Non-pigmented ciliary epithelial cell (primary cell): ENCODE measurements at places on chromosomes 1 and 21.

GRCh38 chr1:167104256-167104633 lies 10.4 kb downstream of the STYXL2 start:
- DNase-seq, result no peak

- no peak for DNase-seq
Measured at GRCh38 chr1:156692441-156692924, 12.9 kb downstream of the CRABP2 start.

DNA sequence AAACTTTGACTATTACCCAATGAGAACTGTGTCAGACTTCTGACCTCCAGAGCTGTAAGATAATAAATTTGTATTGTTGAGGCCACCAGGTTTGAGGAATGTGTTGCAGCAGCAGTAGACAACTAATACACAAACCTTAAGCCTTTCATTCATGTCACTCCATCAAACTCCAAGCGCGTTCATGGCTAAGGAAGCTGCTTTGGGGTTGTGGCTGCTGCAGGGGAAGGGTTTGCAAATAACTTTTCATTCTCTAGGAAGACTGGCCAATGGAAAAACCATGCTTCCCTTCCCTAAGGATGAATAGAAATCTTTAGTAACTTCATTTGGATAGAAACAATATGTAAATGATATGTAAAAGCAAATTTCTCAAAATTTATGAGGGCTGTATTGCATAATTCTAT lies 170.4 kb downstream of the RHOU start:
- no peak for DNase-seq

GRCh38 chr21:42189431-42189830 lies 29.5 kb upstream of the ABCG1 start:
- no peak for DNase-seq

- no peak for DNase-seq
Measured at GRCh38 chr1:28956038-28956464, 41.7 kb downstream of the EPB41 start.

- DNase-seq, result no peak
Measured at GRCh38 chr1:61585714-61586113, 139.2 kb downstream of the TM2D1 start.

DNA sequence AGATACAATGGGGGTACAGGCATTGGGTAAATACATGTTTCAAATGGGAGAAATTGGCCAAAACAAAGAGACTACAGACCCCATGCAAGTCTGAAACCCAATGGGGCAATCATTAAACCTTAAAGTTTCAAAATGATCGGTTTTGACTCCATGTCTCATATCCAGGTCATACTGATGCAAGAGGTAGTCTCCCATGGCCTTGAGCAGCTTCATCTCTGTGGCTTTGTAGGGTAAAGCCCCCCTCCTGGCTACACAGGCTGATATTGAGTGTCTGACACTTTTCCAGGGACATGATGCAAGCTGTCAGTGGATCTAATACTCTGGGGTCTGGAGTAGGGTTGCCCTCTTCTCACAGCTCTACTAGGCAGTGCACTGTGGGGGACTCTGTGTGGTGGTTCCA lies 286.1 kb downstream of the LRRIQ3 start:
- DNase-seq, result no peak

GRCh38 chr1:24186993-24187790 lies at the start of gene IFNLR1:
IFNLR1 (minus strand) TSS chr1:24187289; CDS start chr1:24187248, 41 bp downstream.
- DNase-seq, result no peak

- DNase-seq, result no peak
Measured at GRCh38 chr1:212794561-212795014, 2.9 kb downstream of the TATDN3 start.

- DNase-seq, result peak; percentile 8
Measured at GRCh38 chr21:42644223-42645208, 8.9 kb upstream of the PDE9A start.

DNA sequence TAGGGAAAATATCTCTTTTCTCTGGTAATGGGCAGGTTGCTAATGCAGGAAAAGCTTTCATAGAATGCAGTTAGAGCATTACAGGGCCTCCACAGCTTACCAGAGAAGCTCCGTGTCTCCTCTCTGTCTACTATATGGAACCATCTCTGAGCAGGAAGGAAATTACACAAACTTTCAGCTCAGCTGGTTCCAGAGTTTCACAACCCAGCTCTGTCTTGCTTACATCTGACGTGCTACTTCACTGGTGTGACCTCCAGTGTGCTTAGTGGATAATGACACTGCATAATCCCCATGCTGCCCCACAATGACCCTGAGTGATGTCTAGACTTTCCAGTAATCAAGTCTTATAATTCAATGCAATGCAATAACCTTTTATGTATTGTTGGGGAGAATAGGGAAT lies 4.3 kb upstream of the FGGY start:
- no peak for DNase-seq

GRCh38 chr1:218401441-218401997 lies 56.4 kb downstream of the TGFB2 start:
- DNase-seq, result no peak

DNA sequence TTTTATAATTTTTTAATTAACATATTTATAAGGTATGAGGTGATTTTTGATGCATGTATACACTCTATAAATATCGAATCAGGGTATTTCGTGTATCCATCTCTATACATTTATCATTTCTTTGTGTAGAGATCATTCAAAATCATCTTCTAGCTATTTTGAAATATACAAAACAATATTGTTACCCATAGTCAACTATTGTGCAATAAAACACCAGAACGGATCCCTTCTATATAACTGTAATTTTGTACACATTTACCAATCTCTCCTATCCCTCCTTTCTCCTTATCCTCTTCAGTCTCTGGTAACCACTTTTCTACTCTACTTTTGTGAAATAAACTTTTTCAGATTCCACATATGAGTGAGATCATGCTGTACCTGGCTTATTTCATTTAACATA lies 1459.6 kb downstream of the MRPL39 start:
- DNase-seq, result no peak

GRCh38 chr1:116330846-116331245 lies 42.2 kb upstream of the ATP1A1 start:
- no peak for DNase-seq

DNA sequence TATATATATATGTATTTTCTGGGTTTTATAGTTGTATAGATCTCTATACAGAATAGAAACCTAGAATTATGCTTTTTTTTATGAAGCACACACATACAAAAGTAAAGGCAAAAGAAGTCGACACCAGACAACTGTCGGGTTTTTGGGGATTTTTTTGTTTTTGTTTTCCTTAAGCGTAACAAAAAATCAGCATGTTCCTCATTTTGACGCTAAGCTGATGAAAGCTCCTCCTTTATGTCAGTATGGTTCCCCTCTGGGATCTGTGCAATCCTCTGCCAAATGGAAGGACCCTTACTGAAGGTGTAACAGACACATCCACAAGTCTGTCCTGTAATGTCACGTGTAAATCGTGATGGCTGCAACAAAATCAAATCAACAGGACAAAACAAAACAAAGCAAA lies 226.2 kb downstream of the RHOU start:
- DNase-seq, result no peak

DNA sequence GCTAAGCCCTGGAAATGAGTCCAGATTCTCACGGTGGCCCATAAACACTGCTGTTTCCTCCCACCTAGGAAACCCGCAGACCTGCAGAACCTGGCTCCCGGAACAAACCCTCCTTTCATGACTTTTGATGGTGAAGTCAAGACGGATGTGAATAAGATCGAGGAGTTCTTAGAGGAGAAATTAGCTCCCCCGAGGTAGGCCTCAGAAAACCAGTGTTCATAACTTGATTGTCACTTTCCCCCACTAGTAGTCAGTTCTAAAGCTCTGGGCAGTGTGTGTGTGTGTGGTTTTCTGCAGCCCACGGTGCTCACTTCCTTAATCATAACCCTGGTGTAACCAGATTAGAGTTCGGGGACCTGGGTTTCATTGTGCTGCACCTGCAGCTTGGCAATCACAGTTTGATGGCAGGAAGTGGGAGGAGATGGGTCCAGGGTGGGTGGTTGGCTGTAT lies 39.1 kb downstream of the CLIC6 start:
- no peak for DNase-seq

GRCh38 chr1:213960963-213961362 lies 26.8 kb upstream of the PROX1 start:
- no peak for DNase-seq

DNA sequence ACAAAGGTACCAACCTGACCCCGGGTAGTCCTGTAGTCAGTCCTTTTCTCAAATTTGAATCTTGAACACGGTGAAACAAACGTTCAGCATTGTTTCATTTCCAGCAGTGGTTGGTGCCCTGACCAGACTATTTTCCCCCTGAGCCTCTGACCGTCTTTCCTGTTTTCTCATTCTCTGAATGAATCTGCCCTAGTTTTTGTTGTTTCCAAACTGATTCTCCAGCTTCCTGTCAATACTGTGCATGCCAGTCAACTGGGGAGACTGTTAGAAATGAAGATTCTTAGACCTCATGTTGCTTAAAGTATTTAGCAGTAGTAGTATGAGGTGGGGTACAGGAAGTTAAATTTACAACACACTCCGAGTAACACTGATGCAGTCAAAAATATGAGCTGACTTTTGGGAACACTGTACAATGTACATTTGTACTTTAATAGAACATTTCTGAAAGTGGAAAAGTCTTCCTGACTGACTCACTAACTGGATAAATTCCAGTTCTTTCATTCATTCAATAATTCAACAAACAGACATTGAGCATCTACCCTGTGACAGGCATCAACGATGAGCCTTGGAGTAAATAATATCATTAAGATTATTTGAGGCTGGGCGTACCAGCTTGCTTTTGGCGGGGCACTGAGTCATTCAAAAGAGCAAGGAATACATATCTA lies 26.0 kb upstream of the ZRANB2 start:
- DNase-seq, result no peak

- DNase-seq, result no peak
Measured at GRCh38 chr1:75764057-75764655, 21.9 kb upstream of the RABGGTB start.

DNA sequence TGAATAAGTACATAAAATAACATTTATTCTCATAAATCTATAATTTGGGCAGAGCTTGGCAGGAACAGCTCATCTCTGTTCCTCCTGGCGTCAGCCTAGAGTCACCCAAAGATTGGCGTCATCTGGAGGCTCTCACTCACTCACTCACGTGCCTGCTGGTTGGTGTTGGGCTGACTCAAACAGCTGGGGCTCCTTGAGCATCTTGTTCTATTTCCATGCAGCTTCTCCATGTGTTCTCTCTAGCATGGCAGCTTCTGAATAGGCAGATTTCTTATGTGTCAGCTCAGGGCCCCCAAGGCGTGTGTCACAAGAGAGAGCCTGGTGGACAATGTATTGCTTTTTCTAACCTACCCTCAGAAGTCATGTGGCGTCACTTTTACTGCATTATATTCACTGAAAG lies 70.6 kb upstream of the RAB3GAP2 start:
- no peak for DNase-seq

DNA sequence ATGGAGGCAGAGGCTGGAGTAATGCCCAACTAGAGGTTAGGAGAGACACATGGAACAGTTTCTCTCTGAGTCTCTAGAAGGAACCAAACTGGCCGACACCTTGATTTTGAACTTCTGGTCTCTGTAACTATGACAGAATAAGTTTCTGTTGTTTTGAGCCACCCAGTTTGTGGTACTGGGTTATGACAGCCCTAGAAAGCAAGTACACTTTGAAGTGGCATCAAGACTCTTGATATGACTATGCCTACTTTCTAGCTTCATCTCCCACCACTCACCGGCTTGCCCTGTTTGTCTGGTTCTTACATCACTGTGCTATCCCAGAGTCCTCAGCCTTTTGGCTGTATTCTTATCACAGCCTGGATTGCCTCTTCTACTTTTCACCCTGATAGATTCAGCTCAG lies 230.3 kb upstream of the USP24 start:
- no peak for DNase-seq
